Stimulated activated CD8-positive, alpha-beta memory T cell treated with anti-CD3 and anti-CD28 coated beads, Interleukin-4, amount 100 ng/mL, for 24 hours (primary cell): ENCODE measurements at places on chromosomes 13 and 19.

- no peak for DNase-seq
Measured at GRCh38 chr13:35711909-35712308, 235.4 kb upstream of the MAB21L1 start.

- DNase-seq: no peak
Measured at GRCh38 chr13:74024314-74024713, 109.9 kb downstream of the KLF12 start.

DNA sequence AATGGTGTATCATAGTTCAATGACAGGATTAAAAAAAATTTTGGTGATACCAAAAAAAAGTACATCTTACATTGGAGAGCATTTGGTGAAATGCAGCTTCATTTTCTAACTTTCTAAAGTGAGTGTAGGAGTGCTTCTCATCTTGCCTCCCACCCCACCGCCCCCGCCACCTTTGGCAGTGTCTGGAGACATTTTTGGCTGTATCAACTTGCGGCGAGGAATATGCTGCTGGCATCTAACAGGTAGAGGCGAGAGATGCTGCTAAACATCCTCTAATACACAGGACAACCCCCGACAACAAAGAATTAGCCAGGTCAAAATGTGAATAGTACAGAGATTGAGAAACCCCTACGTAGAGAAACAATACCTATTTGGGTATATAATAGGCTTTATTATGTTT lies 1.7 kb downstream of the DLEU7 start:
- no peak for DNase-seq

DNA sequence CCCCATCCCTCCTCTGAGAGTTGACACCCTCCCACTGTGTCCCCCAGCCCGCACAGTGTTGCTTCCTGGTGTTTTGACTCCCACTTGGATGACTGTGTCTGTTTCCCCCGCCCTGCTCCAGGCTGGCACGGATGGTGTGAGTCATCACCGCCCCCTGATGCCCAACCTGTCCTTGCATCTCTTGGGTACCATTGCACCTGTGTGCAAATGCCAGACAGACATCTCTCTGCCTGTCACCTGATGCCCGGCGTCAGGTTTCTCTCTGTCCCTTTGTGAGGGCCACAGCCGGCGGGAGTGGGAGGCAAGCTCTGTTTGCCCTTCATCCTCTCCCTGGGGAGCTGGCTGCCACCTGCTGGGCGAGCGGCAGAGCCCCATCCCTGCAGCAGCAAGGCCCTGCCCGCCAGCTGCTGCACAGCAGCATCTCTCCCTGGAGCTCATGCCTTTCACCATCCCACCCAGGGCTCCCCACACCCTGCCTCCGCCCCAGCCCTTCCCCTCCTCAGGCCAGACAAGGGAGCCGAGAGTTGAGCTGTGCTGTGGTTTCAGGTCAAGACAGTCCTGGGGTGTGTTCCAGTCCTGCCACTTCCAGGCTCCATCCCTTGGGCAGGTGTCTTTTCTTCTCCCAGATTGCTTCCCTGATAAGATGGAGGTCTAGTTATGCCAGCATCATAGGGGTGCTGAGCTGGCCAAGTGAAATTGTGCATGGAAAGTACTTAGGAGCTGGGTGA lies 29.7 kb downstream of the NKPD1 start:
- no peak for DNase-seq

- DNase-seq: no peak
Measured at GRCh38 chr13:52713894-52714293, 25.7 kb downstream of the CNMD start.

GRCh38 chr13:91312324-91312723 lies 35.2 kb upstream of the MIR17HG start:
- no peak for DNase-seq

GRCh38 chr19:31058676-31059340 lies 290.4 kb downstream of the TSHZ3 start:
- no peak for DNase-seq

DNA sequence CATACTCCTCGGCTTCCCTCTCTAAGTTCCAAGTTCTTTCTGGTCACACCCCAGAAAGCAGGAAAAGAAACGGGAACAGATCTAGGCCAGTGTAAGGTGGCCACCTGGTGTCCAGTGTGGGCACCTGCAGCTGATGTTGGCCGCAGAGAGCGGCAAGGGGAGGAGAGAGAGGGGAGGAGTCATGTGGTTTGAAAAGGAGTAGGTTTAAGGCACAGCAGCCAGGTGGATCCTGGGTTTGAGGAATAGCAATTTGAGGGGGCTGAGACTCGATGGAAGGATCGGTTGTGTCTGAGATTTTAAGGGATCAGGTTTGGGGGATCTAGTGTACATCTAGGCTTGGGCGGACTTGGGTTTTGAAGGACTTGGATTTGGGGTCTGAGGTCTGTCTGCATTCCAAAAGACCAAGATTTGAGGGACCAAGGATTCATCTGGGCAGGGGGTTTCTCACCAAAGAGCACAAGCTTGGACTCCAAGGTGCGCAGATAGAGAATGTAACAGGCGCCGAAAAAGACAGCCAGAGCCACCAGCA lies 1.2 kb downstream of the RABAC1 start:
- no peak for DNase-seq

- no peak for DNase-seq
Measured at GRCh38 chr13:94346261-94347019, 133.0 kb downstream of the DCT start.

DNA sequence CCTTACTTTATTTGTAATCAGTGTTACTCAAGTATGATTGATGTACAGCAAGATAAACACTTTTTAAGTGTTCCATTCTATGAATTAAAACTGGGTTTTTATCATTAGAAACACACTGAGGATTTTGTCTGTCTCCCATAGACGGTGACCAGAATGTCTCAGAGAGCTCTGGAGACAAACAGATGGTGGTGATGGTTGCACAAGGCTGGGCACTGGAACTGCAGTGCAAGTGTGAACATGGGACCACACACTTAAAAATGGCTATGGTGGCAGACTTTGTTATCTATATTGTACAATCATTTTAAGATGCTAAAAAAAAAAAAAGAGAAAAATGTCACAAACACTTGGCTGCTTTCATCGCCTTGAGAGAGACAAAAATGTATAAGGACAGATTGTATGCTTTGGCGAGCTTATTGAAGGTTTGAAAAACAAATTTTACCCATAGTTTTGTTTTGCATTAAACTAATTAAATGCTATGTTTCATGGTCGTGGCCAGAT lies 273.0 kb downstream of the SHISA2 start:
- no peak for DNase-seq

- DNase-seq: no peak
Measured at GRCh38 chr13:67101730-67102467, 128.2 kb downstream of the PCDH9 start.

DNA sequence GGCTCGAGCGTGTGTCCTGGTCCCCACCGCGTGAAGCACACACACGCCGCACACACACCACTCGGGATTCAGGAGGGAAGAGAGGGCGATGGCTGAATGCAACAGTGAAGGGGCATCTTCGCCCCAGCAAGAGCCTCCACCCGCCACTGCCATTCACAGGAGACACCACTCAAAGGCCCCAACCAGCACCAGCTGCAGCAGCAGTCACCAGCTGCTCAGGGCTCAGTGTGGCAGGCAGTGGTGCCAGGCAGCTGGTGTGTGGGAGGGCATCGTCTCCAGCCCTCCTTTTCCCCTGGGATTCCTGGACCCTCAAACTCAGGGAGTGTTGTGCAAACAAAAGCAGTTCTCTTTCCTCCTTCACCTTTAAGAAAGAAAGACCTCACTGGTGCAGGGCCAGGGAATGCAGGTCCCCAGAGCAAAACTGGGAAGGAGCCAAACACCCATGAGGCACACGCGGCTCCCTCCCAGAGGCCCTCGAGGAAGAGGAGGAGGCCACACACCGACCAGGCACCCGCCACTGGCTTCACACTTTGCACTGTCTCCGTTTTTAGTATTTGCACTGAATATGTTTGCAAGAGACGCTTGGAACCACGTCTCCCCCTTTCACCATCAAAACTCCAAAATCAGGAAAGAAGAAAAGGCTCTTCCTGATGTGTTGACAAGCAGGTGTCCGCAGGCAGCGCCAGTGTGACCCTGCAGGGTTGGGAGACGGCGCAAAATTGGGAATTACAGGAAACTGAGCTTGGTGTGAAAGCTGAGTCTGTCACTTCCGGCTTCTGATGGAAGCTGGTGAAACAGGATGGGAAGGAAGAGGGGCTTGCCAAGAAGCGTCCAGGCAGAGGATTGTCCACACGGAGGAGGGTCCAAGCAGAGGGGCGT lies 26.4 kb upstream of the F7 start:
- DNase-seq: no peak

DNA sequence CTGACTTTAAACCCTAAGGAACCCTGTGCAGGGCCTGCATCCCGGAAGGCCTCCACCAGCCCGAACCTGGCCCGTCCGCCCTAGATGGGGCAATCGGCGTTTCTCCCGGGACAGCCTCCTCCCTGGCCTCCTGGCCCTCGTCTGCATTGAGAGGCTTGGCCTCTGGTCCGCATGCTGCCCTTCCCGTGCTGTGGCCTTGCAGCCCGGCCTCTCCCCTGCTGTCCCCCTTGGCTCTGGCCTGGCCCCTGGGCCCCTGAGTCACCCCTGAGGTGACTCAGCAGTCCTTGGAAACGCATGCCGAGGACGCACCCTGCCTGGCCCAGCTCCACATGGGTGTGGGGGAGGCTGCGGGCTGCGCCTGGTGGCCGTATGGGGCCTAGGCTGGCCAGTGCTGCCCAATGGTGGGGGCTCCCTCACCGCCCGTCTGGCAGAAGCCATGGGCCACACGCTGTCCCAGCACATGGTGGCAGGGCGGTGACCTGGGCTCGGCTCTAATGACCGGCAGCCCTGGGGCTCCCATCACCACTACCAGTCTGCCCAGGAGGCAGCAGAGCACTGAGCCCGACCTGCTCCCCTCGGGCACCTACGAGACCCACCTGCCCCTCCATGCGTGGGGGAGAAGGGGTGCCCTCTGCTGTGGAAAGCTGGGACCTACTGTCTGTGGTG lies 25.7 kb downstream of the SH3GL1 start:
- DNase-seq: no peak

DNA sequence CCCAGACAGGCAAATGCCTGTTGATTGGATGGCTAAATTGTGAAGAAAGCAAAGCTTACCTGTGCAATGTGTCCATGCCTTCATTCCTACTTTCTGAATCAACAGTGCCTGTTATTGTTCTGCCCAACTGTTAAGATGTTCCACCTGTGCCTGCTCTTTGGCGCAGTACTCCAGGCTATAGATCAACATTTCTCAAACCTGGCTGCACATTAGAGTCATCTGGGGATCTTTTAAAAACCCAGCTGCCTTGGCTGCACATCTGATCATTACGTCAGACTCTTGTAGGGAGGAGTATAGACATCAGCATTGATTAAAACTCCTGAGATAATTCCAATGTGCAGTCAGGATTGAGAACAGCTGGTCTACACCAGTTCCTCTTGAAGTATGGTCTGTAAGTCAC lies 16.2 kb upstream of the CPB2 start:
- DNase-seq: no peak

DNA sequence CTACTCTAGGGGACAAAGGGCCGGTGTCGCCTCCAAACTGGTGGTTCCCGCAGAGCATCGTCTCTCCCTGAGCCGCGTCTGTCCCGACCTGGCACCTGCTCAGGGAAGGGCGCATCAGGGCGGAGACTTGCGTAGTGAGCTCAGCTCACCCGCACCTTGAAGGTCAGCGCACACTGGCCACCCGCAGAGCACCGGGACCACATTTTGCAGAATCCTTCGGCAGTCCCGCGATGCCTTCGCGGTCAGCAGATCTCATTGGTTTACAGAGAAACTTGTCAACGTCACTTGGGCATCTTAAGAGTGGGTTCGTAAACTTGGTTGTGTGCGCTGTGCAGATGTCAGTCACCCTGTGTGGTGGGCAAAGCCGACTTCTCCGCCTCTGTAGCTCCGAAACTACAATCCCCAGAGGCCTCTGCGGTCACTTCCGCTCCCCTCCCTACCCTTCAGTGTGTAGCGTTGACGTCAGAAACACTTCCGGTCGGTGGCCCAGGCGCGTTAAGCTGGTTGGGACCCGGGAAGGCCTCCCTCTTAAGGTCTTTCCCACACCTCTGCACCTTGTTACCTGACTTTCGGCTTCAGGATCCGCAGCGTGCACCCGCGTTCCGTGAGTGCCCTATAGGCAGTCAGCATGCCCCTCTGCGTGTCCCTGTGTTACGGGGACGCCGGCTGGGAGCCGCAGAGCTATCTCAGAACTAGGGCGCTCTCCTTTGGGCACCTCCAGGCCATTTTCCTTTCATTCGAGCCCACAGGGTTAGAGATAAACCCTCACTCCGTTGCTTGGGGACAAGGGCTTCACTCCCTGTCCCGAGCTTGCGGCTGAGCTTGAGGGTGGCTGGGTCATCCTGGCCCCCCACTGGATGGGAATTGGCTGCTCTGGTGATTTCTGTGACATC lies 36.5 kb upstream of the ZNF527 start:
- peak; percentile 75 for DNase-seq

DNA sequence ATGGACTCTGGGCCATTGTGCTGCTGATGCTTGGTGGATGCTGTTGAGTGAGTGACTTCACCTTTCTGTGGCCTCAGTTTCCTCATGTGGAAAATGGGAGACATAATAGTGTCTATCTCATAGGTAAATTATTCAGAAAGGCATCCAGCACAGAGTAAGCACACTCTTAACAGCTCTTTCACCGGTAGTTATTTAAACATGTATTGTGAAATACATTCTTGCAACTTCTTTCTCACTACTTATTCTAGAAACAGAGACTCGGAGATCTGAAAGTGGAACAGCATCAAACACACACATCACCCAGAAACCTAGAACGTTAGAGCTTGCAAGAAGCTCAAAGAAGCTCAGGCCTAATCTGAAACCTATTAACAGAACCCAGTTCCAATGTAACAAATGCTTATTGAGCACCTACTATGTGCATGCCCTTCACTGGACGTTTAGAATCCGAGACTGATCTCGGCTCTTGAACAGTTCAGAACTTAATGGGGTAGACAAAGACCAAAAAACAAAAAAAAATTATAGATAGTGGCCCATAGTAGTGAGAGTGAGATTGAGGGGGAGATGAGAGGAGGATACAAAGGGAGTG lies 4.1 kb downstream of the ZSWIM9 start:
- DNase-seq: no peak

DNA sequence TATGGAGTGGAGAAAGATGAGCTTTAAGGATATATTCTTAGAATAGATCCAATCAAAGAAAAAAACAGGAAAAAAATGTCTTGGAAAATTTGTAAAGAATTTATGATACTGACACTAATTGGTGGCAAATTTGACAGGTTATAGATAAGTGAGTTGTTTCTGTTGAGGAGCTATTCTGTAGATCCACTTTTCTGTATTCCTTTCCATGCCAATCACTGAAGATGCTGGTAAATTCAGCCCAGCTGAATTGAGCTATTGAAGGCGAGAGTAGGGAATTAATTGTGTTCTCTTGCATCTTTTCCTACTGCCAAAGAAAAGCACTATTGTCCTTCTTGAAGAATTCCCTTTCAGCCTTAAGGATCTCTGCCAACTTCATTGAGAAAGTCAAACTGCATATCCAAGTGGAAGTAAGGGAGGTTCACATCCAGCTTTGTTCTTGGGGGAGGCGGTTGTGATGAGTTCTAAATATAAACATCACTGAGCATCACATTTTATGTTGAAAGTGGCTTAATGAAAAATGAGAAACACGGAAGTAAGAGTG lies 113.1 kb downstream of the PCDH9 start:
- no peak for DNase-seq

- no peak for DNase-seq
Measured at GRCh38 chr19:19551853-19552192, 13.8 kb downstream of the CILP2 start.
